ENCODE measurements at places on chromosomes 13 and 19.

GRCh38 chr19:10505583-10506229, 2.5 kb upstream of the KEAP1 start:
- DNase-seq = no peak

GRCh38 chr19:1880611-1881392, 4.5 kb downstream of the ABHD17A start:
- no peak for DNase-seq

DNA sequence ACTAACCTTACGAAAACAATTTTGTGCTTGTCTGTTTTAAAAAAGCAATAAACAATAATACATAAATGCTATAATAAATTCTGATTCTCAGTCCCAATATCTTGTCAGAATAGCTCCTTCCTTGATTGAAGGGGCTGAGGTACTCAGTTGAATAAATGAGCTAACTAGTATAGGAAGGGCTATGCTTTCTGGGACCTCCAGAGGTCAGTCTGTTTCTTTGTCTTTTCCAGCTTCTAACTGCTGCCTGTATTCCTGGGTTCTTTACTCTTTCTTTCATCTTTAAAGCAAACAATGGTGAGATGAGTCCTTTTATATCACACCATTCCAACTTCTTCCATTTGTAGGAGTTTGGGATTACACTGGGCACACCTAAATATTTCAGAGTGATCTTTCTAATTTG, 1297.0 kb upstream of the ATXN8OS start:
- no peak for DNase-seq

- no peak for DNase-seq
Observed at GRCh38 chr13:103795892-103796478, 729.8 kb upstream of the SLC10A2 start.

- no peak for DNase-seq
Observed at GRCh38 chr19:28612275-28612769, 600.6 kb downstream of the UQCRFS1 start.

GRCh38 chr19:4089400-4089908, 22.8 kb upstream of the ZBTB7A start:
- DNase-seq = no peak

GRCh38 chr19:46745030-46745429, 827 bp upstream of the FKRP start:
- DNase-seq = no peak

- no peak for DNase-seq
Observed at GRCh38 chr19:12955996-12956395, 1.0 kb downstream of the GADD45GIP1 start.

GRCh38 chr13:50788551-50789210, 54.8 kb downstream of the DLEU7 start:
- DNase-seq = no peak

- DNase-seq = no peak
Observed at GRCh38 chr13:84524586-84524985, 642.3 kb upstream of the SLITRK1 start.

DNA sequence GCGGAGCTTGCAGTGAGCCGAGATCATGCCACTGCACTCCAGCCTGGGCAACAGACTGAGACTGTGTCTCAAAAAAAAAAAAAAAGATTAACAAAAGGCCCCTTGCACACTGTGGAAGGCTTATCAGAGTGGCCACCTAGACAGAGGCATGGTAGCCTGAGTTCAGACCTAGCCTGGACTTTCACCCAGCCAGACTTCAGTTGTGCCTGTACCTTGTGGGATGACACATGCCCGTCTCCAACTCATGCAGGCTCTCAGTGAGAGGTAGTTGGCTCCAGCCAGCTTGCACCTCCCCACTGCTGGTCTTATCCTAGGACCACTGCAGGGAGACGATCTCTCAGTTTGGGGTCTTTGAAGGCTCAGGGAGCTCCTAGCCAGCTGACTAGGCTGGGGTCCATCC, 52.2 kb downstream of the GATAD2A start:
- no peak for DNase-seq

DNA sequence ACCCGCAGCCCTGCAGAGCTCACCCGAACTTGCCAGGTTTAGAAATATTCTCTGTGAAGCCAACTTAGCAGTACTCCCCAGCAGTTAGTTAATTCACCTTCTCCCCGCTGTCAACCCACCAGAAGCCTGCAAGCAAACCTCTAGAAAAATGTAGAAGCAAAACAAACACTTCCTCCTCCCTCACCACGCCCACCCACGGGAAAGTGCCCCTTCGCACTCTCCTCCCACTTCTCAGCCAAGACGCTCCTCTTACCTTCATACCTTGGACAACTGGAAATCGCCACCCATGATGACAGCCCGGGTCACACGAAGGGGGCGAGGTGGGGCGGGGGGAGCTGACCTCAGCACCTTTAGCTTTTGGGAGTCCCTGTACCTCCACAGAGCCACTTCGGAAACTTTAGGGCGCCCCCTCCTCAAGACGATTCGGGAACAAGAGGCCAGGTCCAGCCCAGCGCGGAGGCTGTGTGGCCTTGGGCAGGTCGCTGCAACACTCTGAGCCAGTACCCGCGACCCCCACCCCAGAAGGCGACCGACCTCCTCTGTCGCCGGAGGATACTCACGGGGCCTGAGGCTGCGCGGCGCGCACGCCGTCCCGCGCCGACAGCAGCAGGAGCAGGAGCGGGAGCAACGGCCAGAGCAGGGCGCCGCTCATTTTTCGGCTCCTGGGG, 485 bp downstream of the CPAMD8 start:
- no peak for DNase-seq

DNA sequence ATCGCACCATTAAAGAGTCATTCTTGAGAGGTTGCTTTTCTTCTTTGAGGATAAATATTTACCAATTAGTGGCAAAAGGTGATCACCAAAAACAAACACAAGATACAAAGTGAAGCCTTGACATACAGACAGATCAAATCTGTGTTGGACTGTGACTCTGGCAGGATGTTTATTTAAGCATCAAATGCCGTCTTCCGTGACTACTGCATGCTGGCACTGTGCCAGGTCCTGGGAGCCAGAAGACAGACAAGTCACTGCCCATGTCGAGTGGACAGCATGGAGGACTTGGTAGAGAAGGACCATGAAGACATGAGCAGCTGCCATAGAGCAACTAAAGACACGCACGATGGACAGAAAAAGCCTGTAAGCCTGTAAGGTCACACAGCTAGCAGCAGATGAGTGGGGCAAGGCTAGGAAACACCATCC, 92.8 kb upstream of the FARP1 start:
- no peak for DNase-seq

GRCh38 chr19:30255791-30256495, 116.2 kb upstream of the ZNF536 start:
- no peak for DNase-seq

DNA sequence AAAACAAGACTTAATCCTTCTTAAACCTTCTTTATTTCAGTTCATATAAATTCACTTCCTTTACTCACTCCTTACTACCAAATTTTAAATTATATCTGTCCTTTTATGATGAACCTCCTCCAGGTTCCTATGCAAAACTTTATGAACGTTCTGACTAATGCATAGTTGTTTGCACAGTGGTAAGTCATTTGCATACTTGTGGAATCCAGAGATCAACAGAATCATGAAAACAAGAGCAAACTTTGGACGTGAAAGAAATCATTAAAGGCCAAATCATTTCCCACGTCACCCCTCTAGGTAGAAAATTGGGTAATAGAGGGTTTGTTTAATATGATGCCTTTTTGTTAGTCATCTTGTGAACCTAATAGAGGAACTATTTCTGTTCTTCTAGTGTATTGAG, 32.3 kb upstream of the MYCBP2 start:
- DNase-seq = no peak

- DNase-seq = no peak
Observed at GRCh38 chr13:64480672-64481071, 2749.5 kb downstream of the PCDH9 start.

Data from NCI-H524 treated with DMSO at 0.1 percent for 48 hours (cell line).